ENCODE measurements at places on chromosomes 12 and 14.
A peak's percentile ranks its signal among the peaks of the same experiment; 100 is the strongest.

DNA sequence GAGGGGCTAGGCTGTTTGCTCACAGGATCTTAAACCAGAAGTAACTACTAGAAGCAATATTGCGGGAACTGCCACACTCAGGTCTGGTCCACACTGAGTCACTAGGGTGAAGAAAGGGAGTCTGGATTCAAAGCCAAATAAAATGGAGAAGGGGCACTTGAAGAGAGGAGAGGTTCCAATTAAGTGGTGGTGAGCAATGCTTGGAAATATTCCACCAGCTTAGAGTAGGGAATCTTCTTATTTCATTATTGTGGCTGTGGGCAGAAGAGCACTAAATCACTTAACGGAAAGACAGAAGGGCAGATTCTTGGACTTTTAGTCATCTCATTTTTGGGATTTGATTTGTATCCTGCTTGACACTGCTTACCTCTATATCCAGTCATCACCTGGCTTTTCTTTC is 48.6 kb upstream of the PPP1R12A start:
- peaks cover 11% of the 10 kb centered on the region for H3K4me1 ChIP-seq
- H3K4me3 ChIP-seq, result no peak overlapping the region
- no peak overlapping the region for H3K27ac ChIP-seq
- DNase-seq, result no peak
- H3K36me3 ChIP-seq, result no peaks in the 10 kb centered on the region
- H3K27me3 ChIP-seq, result no peaks in the 10 kb centered on the region

- no peaks in the 10 kb centered on the region for H3K27me3 ChIP-seq
- H3K36me3 ChIP-seq, result no peaks in the 10 kb centered on the region
- peaks cover 1% of the 10 kb centered on the region for H3K4me1 ChIP-seq
These were observed 24.2 kb downstream of the ST8SIA1 start for GRCh38 chr12:22310275-22310674.

DNA sequence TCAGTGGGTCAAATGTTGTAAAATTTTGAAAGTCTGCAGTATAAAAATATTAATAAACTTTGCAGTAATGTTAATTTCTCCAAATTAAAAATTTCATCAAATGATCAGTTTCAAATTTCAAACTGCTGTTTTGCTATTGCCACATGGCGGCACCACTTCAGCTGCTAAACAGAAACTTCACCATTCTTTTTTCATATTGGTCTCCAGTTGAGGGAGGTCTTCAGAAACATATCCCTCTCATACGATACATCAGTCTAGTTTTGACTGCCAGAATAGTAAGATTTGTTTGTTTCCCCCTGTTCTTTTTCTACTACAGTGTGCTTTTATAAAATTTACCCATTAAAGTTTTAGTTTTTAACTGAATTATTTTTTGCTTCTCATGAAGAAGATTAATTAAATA is 4.2 kb upstream of the TRHDE start:
- no peaks in the 10 kb centered on the region for H3K36me3 ChIP-seq
- H3K4me3 ChIP-seq, result no peak overlapping the region
- H3K4me1 ChIP-seq, result peaks cover 11% of the 10 kb centered on the region
- no peak for DNase-seq

GRCh38 chr12:28202374-28203130 is 12.3 kb downstream of the CCDC91 start:
- H3K27me3 ChIP-seq, result no peaks in the 10 kb centered on the region
- no peaks in the 10 kb centered on the region for H3K4me1 ChIP-seq
- H3K4me3 ChIP-seq, result no peak overlapping the region
- H3K27ac ChIP-seq, result no peak overlapping the region
- no peak for DNase-seq

- peaks cover 17% of the 10 kb centered on the region for H3K27me3 ChIP-seq
- no peaks in the 10 kb centered on the region for H3K36me3 ChIP-seq
- H3K4me1 ChIP-seq, result peaks cover 34% of the 10 kb centered on the region
- peak; percentile 41 for DNase-seq
- no peak overlapping the region for H3K27ac ChIP-seq
These were observed 811 bp upstream of the MEG3 start for GRCh38 chr14:100824901-100825712.

GRCh38 chr12:53004178-53004577 is 2.1 kb upstream of the EIF4B start:
- DNase-seq, result no peak
- no peaks in the 10 kb centered on the region for H3K27me3 ChIP-seq
- H3K27ac ChIP-seq, result no peak overlapping the region
- H3K4me1 ChIP-seq, result peaks cover 25% of the 10 kb centered on the region
- no peaks in the 10 kb centered on the region for H3K36me3 ChIP-seq
- H3K4me3 ChIP-seq, result no peak overlapping the region

- DNase-seq, result no peak
- H3K36me3 ChIP-seq, result no peaks in the 10 kb centered on the region
- no peak overlapping the region for H3K4me3 ChIP-seq
- no peak overlapping the region for H3K27ac ChIP-seq
- H3K4me1 ChIP-seq, result peaks cover 5% of the 10 kb centered on the region
These were observed 126.8 kb upstream of the NCOR2 start for GRCh38 chr12:124694250-124694649.

- no peak overlapping the region for H3K4me3 ChIP-seq
- no peaks in the 10 kb centered on the region for H3K4me1 ChIP-seq
- no peaks in the 10 kb centered on the region for H3K27me3 ChIP-seq
These were observed 108.6 kb upstream of the PDE3A start for GRCh38 chr12:20259786-20260185.
